ENCODE measurements at places on chromosomes 16 and 17.

- no peak for DNase-seq
These were observed 198.6 kb downstream of the RPTOR start for GRCh38 chr17:80743181-80743771.

DNA sequence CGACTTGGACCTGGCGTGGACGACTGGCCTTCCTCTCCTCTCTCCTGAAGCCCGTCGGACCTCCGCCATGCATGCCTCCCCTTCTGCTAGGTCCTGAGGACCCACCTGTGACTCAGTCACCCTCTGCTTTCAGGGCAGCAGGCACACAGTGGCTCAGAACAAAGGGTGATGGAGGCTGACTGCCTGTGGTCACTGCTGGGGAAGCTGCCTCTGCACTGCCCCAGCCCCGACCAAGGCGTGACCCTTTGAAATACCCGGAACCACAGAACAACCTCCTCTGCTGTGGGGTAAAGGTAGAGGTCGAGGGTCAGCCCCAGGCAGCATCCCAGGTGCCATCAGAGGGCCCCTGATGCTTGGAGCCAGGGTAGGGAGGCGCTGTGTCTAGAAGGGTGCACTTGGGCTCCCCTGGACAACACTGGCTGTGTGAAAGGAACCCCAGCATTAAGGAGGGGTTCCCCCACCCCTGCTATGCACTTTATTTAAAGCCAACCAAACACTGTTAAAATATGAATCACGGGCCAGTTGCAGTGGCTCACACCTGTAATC is 12.5 kb upstream of the SLC4A1 start:
- no peak for DNase-seq

- DNase-seq, result no peak
These were observed 14.6 kb downstream of the KCNJ16 start for GRCh38 chr17:70089513-70090148.

DNA sequence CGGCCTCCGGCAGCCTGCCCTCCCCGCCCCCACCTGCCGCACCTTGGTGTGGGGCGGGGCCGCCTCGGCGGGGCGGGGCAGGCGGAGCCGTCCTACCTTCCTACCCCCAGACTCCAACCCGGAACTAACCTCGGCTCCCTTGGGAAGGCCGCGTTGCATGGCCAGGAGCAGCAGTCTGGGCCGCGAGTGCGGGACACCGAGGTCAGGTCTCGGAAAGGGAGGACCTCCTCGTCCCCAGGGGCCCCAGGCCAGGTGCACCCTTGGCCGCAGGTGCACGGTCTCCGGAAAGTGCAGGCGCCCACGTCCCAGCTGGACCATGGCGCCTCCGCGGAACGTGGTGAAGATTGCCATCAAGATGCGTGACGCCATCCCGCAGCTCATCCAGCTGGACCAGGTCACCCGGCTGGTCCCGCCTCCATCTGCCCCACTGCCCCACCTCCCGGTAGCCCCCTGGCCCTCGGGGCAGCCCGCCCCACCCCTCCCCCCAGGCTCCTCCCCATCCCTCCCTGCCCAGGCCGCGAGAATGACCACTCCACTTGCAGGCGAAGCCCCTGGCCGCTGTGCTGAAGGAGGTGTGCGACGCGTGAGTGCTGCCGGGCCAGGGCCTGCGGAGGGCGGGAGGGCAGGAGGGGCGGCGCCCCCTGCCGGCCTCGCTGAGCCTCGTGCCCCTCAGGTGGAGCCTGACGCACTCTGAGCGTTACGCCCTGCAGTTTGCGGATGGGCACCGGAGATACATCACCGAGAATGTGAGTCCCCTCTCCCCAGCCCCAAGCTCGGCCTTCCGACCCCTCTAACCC is at the start of gene ELMO3:
TSS of gene ELMO3 (plus strand) at position 121 of the 797 bp plus-strand sequence. CDS start at position 317, 196 bp downstream.
- no peak for DNase-seq

DNA sequence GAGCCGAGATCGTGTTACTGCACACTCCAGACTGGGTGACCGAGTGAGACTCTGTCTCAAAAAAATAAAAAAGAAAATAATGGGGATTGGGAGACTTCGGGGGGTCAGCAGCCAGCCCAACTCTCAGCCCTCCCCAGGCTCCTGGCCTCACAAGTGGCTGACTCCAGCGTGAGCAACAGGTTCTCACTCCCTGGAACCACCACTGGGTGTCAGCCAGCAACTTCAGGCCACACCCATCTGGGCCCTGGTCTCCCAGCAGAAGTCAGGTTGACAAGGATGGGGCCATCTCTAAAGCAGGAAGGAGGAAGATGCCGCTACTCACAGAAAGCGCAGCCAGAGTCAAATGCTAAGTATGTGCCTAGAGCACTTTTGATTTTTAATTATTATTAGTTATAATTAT is 139.4 kb downstream of the C16orf78 start:
- no peak for DNase-seq

GRCh38 chr17:27453471-27453870 is 2.8 kb upstream of the KSR1 start:
- DNase-seq, result no peak

GRCh38 chr16:15857724-15858560 is 1.1 kb upstream of the MYH11 start:
- DNase-seq, result no peak

DNA sequence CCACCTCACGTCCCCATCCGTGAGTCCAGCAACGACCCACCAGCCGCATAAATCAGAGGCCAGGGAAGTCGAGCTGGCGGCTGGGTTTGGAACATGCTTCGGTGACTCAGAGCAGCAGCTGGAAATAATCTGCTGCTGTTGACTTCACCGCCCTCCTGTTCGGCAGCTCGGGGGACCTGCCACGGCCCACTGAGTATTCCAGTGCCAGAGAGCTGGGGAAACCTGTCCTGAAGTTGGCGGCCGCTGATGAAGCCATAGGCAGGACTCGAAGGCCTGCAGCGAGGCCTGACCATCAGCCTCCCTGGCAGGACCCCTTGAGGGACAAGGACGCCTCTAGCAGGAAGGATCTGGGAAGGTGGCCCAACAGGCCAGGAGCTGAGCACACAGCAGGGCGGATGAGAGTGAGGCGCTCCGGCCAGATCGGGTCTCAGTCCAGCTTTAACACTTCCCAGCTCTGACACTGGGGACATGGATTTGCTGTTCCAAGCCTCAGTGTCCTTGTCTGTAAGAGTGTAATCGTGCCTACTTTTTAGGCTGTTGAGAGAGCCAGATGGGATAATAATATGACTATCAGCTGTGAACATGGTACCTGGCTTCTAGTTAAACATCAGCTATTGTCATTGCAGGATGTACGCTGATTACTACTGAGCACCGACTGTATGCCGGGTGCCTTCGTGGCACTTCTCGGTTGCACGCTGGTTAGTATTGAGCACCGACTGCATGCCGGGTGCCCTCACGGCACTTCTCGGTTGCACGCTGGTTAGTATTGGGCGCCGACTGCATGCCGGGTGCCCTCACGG is 50.4 kb upstream of the CIBAR2 start:
- DNase-seq, result peak; percentile 84

DNA sequence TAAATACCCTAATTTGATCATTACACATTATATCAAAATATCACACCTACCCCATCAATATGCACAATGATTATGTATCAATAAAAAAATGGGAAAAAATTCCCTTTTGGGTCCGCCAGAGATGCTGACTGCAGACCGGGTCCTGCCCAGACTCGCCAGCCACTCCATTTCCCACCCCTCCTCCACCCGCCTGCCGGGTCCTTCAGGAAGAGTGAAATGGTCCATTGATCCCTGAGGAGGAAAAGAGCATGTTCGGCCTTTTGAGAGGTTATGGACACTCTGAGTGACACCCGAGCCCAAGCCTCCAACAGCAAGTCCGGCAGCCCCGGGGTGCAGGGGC is 123.9 kb upstream of the ZFHX3 start:
- no peak for DNase-seq

DNA sequence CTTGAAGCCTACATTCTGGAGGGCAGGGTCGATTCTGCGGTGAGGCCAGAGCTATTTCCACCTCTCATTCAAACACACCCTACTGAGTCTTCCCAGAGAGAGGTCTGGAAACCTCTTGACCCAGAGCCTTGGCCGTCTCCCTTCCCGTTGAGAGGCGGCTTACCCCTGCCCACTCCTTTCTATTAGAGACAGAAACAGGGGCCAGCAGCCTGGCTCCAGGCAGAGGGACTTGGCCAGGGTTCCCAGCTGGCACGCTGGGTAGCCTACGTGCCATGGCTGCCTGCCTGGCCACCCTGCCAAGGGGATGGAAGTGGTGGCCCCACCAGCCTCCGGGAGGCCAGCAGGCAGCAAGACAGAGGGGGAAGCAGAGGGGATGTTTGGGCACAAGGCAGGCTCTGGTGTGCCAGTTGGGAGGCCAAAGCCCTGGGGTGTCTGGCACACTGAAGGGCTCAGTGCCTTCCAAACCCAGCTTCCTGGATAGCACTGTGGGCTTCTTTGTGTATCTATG is 6.0 kb downstream of the STAC2 start:
- no peak for DNase-seq

- DNase-seq, result no peak
These were observed 702.0 kb downstream of the KCNJ2 start for GRCh38 chr17:70871180-70871818.

DNA sequence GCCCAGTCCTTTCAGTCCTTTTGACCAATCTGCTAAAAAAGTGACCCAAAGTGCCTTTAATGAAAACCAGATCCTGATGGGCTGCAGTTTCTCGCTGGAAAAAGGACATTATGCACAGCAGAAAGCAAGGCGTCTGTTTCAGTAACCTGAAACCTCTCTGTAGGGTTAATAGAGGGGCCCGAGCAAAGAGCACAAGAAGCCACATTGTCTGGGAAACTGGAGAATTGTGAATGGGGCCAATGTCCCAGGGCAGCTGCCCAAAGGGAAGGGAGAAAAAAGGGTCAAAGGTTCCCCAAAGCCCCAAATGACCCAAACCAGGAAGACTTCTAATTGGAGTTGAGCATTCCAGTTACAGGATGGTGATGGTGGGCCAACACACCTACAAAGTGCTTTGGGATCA is 3.0 kb downstream of the OTOA start:
- no peak for DNase-seq

GRCh38 chr16:49644145-49644463 is 211.8 kb downstream of the ZNF423 start:
- DNase-seq, result no peak

- DNase-seq, result no peak
These were observed 13.1 kb downstream of the SLC47A2 start for GRCh38 chr17:19703106-19703827.

All from left forelimb (tissue), 1 donor.